ENCODE measurements at places on chromosomes 4 and X.

GRCh38 chrX:155968326-155968661, 29.2 kb upstream of the IL9R start:
- no peak for DNase-seq

GRCh38 chr4:7970361-7970946, 30.8 kb upstream of the AFAP1 start:
- no peak for DNase-seq

GRCh38 chr4:3780347-3781171, 14.4 kb downstream of the ADRA2C start:
- DNase-seq, result no peak

- DNase-seq, result peak; percentile 40
Measured at GRCh38 chr4:47031011-47031678, at the start of gene GABRB1. Gene GABRB1, plus strand, starts transcription at chr4:47031567.

- DNase-seq, result no peak
Measured at GRCh38 chrX:134855751-134856150, 135.0 kb upstream of the SMIM10 start.

DNA sequence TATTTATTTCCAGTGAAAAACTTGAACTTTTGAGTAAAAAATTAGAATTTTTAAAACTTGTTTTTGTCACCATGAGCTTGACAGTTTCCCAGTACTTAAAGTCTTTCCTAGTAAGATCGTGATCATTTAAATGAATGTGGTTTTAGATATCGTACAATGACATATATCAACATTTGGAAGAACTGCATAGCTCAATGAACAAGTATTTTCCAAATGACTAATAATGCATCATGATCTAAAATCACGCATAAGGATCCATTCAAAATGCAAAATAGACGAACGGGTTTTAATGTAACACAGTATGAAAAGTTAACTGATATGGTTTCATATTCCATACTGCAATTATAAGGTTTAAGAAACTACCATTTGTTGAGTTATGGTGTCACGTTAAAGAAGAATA, 4.1 kb upstream of the NDNF start:
- DNase-seq, result no peak

GRCh38 chrX:146615628-146616348, 193.8 kb upstream of the CXorf51B start:
- no peak for DNase-seq

GRCh38 chr4:107818301-107818910, 6.3 kb upstream of the SGMS2 start:
- no peak for DNase-seq
